NCI-H526 treated with DMSO at 0.1 percent for 48 hours (cell line): ENCODE measurements at places on chromosomes 13 and 19.

GRCh38 chr13:47457626-47458025 lies 543.4 kb downstream of the SUCLA2 start:
- no peak for DNase-seq

DNA sequence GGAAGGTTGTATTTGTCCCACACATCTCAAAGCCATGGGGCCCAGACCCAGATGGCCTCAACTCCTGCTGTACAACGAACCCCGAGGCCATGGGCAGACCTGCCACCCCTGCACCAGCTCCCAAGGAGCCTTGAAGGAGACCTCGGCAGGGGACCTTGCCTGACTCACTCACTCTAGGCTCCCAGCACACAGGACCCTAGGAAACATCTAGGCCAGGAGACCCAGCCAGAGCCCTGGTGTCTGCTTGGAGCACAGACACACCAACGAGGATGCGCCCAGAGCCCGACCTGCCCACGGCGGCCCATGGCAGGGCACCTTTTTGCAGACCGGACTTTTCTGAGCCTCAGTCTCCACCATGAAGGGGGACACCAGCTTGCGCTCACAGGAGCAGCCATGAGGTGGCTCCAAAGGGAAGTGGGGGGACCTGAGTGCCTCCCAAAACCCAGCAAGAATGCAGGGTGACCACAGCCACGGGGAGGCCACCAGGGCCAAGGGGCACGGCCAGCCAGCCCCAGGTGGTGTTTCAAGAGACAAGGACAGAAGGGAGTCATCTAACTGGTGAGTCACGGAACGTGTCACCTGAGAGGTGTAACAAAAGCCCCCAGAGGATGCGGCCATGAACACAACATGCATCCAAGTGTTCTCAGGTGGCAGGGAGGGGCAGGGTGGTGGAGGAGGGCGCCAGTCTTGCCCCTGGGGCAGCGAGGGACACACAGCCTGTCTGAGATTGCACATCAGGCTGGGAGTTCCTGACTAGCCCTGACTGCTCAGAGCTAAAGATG lies 4.9 kb upstream of the CERS1 start:
- no peak for DNase-seq

DNA sequence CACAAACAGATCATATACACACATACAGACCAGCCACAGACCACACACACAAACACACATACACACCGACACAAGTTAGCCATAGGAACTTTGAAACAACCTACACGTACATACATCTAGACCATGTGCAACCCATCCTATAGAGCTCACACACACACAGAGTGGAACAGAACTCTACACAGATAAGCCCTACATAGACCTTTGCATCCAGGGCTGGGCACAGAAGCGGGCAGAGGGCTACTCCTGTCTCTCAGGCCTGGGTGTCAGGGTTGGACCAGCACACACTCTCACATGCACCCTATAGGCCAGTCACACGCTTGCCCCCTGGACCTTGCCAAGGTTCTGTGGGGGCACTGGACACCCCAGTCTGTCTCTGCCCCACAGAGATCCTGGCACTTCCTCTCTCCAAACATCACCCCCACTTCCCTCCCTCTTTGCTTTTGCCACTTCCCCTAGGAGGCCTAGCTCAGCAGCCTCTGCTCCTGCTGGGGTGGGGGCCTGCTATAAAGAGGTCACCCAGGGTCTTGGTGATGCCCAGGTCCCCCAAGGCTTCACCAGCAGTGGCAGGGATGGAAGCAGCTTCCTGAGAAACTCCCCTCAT lies 5.8 kb upstream of the JUNB start:
- DNase-seq: no peak

DNA sequence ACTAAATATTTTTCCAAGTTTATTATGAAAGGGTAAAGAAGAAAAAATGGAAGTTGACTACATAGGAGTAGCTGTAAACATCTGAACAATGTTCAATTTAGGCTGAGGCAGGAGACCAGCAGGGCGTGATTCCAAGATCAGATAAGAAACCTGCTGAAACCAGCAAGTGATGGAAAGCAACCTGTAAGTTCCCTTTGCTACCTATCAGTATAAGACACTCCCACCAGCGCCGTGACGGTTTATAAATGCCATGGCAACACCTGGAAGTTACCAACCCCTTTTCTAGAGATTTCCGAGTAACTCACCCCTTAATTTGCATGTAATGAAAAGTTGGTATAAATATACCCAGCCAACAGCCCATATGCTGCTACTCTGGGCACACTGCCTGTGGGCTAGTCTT lies 1.1 kb upstream of the ZNF45 start:
- peak; percentile 32 for DNase-seq

DNA sequence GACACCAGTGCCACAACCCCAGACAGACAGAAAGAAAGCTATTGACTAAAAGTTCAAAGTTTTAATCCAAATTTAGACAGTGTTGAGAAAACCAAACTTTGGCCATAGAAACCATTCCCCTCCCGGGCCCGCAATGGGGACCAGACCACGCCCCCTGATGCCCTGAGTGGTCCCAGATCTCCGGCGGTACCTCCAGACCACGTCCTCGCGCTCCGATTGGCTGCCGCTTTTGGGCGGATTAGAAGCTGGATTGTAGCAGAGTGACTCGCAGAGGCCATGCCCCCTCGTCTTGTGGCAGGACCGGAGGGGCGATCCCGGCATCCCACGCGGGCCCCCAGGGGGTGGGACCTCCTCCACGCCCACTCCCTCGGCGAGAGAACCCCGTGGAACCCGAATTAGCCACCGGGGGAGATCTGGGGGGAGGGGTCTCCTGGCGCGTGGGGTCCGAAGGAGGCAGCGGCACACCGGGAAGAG lies 797 bp upstream of the HSD17B14 start:
- no peak for DNase-seq

DNA sequence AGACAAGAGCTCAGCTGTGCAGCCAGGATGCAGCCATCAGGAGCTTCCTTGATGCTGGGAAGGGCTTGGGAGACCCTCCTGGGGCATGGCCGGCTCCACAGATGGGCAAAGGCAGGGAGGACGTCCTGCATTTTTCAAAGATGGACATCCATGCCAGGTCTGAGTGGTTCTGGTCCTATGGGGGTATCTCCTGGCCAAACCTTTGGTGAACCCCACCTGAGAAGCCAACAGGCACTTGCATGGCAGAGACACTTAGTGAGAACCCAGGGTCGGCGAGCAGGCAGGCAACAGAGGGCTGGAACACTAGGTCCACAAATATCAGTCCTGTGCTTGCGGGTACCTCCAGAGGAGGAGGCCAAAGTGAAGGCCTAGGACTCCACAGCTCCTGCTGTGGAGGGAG lies 70.0 kb downstream of the KCTD15 start:
- no peak for DNase-seq

DNA sequence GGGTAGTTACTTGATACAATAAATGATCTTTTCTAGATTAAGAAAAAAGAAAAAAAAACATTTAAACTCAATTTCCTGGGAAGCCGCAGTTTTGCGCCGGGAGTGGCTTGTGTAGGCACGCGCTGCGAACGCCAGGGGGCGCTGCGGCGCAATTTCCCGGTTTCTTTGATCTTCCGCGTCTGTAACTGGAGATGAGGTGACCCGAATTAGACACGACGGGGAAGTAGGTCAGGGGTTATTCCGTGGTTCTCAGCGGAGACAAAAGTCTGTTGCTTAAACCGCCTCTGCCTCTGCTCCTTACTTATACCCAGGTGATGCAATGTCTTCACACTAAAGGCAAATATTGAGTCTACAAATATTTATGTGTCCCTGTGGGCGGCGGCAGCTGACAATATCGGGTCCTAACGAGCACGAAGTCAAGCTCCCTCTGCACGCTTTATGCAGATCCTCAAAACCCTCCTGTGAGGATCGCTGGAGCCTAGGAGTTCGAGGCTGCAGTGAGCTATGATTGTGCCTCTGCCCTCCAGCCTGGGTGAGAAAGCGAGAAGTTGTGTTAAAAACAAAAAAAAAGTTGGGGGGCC lies 15.2 kb downstream of the STXBP2 start:
- DNase-seq: peak; percentile 3

DNA sequence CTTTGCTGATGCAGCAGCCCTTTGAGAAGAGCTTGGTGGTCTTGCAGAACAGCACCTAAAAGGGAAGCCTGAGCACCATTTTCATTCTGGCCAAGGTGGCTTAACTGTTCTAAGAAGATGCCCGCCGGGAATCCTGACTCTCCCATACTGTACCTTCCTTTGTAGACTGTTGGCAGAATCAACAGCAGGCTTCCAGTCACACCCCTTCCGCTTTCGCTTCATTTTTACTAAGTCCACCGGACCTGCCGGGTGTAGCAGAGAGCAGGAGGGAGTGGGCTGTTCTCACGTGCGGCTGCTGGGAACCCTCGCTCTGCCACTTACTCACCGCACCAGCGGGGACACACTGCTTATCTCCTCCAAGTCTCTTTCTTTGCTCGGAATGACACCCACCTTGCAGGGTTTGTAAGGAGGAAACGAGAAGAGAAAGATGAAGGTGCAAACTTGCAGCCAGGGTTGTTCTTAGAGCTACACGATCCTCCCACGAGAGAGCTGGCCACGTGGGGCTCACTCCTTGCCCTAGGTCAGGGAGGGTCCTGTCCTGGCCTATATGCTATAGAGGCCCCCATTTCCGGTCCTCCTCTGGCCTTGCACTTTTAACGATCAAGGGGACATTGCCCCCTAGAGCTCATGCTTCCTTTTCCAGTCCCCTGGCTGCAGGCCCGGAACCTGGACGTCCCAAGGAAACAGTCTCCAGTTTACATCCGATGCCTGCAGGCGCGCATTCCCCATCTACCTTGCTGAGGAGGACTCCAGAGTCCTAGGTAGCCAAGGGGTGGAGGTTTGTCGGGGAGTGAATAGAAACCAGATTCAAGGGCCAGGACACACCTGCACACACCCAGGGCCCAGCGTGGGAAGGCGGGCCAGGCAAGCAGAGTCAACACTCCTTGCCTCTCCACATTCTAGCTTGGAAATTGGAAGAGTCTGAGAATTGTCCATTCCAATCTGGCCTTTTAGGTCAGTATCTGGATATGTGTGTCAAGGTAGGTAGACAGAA lies 453.6 kb downstream of the IRS2 start:
- no peak for DNase-seq

- no peak for DNase-seq
Measured at GRCh38 chr19:48815870-48816501, 5.2 kb upstream of the BCAT2 start.

- DNase-seq: peak; percentile 25
Measured at GRCh38 chr13:94712812-94713560, 641 bp upstream of the SOX21 start.

- no peak for DNase-seq
Measured at GRCh38 chr19:39053276-39054090, 21.1 kb upstream of the FBXO27 start.

- no peak for DNase-seq
Measured at GRCh38 chr19:7229735-7230134, 64.5 kb downstream of the INSR start.

DNA sequence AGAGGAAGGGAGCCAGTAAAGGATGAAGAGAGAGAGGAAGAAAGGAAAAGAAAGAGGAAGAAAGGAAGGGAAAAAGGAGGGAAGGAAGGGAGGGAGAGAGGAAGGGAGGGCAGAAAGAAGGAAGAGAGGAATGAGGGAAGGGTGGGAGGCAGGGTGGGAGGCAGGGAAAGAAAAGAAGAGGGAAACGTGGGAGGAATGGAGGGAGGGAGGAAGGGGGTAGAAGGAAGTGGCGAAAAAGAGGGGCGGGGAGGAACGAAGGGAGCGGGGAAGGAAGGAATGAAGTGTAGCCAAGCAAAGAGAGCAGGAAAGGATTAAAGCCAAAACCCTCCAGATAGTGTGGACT lies 53.1 kb downstream of the SOX1 start:
- DNase-seq: no peak

DNA sequence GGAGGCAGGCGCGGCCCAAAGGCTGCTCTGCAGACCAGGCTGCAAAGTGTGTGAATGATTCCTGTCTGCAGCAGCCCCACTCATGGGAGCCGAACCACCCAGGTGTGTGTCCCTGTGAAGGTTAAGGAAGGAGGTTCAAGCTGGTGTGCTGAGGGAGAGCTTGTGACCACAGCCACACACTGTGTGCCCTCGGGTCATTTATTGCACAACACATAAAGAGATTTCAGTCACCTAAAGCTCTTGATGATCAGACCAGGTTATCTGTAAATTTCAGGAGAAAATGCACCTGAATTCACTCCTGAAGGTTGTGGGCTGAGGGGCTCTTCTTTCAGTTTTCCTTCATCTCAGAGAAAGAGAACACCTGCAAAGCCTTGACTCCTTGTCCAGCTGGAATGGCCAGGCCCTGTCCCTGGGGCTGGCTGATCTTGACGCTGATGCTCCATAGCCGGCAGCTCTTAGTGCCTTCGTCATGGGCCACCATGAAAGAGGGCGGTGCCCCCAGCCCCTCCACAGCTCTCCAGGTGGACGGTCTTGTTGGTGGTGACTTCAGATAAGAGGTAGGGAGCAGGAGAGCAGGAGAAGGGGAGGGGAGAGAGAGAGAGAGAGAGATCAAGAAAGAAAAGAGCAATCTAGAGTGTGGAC lies 110.8 kb upstream of the C1QTNF9B start:
- DNase-seq: no peak

DNA sequence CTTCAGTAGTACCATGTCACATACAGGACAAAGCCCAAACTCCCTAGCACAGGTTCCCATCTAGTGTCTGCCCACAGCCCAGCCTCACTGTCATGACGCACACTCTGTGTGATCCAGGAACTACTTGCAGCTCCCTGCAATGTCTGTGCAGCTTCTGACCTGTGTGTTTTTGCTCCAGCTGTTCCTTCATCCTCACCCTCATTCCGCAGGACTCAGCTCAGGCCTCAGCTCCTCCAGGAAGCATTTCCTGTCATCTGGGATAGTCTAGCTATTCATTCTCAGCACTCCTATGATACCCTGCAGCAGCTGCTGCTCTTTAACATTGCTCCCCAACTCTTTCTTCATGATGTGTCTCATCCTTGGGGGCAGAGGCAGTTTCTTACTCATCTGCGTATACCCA lies 56.1 kb downstream of the ENOX1 start:
- DNase-seq: no peak
